ENCODE measurements at places on chromosomes 5 and 9. TPM values are rescaled to one million over a fixed set of nuclear protein-coding genes. Genes with fewer than 3 reads are reported as not detected.

Gene HTR1A
- not detected for total RNA-seq

Gene LCN12
- not detected for total RNA-seq

Gene ENC1
- 14.5 TPM for total RNA-seq

Gene MARCOL
- not detected for total RNA-seq

Gene MEGF10
- total RNA-seq: not detected

Gene ENTPD8
- total RNA-seq: not detected

Gene TRIM7
- total RNA-seq: 15.6 TPM

Gene SUSD3
- total RNA-seq: 0.40 TPM

Gene PKD2L2
- total RNA-seq: not detected

Gene PTGES
- total RNA-seq: 0.23 TPM

Gene SLC4A9
- total RNA-seq: not detected

Gene TAL2
- total RNA-seq: not detected

Gene SPATA31D1
- total RNA-seq: not detected

Gene TUT7
- total RNA-seq: 11.8 TPM

Gene IFNB1
- 0.81 TPM for total RNA-seq

Gene FAXDC2
- total RNA-seq: 0.54 TPM

Gene HAVCR1
- total RNA-seq: not detected

Gene PITX1
- total RNA-seq: 217 TPM

Gene RASGEF1C
- not detected for total RNA-seq

Gene FBN2
- total RNA-seq: 8.9 TPM

Gene CRB2
- not detected for total RNA-seq

Gene QRFP
- not detected for total RNA-seq

Gene TAF1L
- total RNA-seq: not detected

Gene FRMPD1
- total RNA-seq: not detected

Gene PCDHB13
- total RNA-seq: 0.40 TPM

Gene TSLP
- total RNA-seq: 0.43 TPM

Gene TRIP13
- total RNA-seq: 82.0 TPM

Gene PCDHGA2
- total RNA-seq: not detected

Gene NR4A3
- not detected for total RNA-seq

Data from MG63 (cell line).